ENCODE measurements at places on chromosomes 6 and 20.

DNA sequence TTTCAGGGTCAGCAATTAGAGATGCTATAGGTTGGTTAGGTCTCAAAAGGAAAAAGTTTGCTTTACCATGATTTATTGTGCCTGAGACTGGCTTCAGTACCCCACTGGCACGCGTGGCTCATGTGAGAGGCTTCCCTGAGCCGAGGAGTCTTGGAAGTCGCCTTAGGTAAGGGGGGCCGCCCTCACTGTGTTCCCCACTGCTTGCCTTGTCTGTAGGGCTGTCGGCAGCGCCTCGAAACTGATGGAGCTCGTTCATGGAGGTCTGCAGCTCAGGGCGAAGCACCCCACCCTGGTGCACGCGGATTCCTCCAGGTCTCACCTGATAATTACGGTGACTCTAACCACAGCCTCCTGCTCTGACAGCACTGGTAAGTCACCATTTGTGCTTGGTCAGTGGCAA lies 39.2 kb downstream of the FRMD1 start:
- DNase-seq: no peak

GRCh38 chr6:41600499-41601247 lies 37.6 kb upstream of the MDFI start:
- DNase-seq: no peak

- no peak for DNase-seq
Observed at GRCh38 chr6:83709748-83710050, 798 bp upstream of the SNAP91 start.

- DNase-seq: peak; percentile 68
Observed at GRCh38 chr20:10857352-10858070, 183.7 kb upstream of the JAG1 start.

DNA sequence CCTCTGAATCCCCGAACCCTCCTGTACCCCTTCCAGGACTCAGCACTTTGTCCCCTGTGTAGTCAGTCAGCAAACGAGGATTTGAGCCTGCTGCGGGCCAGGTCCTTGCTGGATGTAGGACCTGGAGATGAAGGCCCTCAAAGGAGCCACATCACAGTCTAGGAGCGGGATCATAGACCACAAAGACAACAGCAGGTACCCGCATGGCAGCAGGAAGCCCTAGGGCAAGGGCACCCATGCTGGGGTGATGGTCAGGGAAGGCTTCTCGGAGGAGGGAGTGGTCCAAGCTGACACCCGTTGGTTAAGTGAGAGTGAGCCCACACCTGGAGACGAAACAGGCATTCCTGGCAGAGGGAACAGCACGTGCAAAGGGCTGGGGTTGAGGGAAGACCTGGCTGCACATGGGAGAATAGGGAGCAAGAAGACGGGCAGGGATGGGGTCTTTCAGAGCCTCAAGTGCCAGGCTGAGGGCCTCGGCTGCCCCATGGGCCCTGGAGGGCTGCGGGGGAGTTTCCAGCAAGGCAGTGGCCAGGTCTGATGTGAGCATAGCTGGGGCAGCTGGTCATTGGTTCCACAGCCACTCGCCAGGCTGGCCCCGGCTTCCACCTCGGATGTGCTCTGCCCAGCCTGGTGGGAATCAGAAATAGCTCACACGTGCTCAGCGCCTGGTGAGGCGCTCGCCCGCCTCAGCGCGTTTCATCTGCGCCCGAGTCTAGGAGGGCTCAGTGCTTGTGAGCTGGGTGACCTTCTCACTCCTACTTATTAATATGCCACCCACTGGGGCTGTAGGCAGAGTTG lies 15.0 kb downstream of the DLGAP4 start:
- DNase-seq: no peak

DNA sequence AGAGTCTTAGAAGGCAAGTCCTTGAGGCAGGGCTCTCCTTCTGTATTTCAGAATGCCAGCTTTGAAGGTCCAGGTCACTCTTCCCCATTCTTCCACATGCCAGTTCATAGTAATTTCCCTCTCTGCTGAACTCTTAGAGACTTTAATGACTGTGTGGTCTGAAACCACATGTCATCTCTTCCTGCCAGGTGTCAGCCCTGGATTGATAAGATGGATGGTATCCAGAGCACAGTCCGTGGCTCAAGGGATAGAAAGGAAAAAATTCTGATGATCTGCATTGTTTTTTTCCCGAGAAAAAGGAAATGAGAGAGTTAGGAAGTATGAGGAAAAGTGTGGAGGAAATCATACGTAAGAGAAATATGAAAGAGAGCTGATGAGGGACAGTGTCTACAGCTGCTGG lies 250.9 kb downstream of the TPBG start:
- DNase-seq: no peak

GRCh38 chr6:35165630-35166071 lies 24.5 kb upstream of the TCP11 start:
- DNase-seq: peak; percentile 70

DNA sequence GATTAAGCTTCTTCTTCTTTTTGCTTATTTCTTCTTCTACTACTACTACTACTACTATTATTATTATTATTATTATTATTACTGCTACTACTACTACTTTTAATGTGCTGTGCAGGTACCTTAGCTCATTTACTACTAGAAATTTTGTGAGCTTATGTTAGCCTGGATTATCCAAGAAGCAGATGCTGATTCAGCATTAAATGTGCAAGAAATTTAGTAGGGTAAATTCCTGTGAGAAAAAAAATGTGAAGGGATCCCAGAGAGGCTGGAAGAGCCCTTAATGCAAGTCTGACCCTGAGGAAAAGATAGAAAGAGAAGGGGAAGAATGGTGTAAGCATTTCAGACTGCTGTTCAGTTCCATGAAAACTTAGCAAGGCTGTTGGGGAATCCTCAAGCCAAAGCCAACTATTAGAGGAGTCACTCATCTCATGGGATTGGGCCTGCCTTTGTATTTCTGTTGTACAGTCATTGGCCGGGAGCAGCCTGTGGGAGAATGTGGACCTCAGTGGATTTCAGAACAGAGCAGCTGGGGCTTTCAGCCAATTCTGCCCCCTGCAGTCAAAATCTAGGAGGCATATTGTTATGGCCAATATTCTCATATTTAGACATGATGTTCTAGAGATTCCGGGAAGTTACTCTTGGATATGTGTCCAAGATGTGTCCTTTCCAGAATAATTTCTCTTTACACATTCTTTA lies 37.2 kb upstream of the TSPYL1 start:
- DNase-seq: no peak

DNA sequence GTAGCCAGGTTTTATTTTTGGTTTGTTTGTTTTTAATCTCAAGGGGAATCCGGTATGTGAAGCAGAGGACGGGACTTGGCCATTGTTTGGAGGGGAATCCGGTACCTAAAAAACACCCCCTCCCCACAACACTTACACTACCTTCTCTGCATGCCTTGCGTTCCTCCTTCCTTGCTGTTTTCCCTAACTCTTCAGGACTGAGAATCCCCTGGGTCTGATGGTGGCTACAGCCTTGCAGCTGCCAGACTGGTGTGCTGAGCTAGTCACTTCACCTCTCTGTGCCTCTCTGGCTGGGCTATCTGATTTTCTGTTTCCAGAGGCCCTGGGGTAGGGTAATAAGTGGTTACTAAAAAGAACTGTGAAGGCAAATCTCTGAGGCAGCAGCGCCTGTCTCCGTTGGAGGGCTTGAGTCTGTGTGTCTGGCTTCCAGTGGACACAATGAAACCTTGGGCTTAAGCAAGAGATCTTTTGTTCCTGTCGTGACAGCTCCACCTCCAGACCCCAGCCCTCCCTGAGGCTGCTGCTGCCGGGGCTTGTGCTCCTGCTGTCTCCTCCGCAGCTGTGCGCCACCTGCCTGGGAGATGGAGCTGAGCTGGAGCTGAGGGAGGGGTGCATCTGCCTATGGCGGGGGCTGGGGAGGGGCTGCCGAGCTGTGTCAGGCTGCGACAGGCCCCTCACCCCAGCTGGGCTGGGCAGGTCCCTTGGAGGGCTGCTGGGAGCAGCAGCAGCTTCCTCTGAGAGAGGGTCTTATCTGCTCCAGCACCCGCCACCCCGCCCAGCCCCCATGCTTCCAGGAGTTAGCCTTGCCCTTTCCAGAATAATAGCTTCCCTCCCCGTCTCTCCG lies 65.8 kb upstream of the CCDC167 start:
- DNase-seq: no peak

- DNase-seq: no peak
Observed at GRCh38 chr6:2797564-2798031, 32.4 kb downstream of the WRNIP1 start.

DNA sequence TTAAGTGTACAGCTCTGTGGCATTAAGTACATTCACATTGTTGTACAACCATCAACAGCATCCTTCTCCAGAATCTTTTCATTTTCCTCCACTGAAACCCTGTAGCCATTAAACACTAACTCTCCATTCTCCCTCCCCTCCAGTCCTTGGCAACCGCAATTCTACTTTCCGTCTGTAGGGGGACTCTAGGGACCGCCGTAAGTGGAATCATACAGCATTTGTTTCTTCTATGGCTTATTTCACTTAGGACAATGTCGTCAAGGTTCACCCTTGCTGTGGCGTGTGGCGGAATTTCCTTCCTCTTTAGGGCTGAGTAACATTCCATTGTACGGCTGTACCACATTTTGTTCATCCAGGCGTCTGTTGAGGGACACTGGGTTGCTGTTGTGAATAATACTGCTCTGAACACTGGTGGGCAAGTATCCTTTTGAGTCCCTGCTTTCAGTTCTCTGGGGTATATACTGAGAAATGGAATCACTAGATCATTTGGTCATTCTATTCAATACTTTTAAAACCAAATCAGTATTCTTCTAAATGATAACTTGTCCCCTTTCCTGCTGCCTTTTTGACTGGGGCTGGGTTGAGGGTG lies 50.7 kb downstream of the PPP1R3G start:
- DNase-seq: no peak

GRCh38 chr20:54454982-54455381 lies 20.4 kb upstream of the DOK5 start:
- no peak for DNase-seq

- DNase-seq: no peak
Observed at GRCh38 chr6:75493400-75494064, at the start of gene FILIP1. FILIP1 (minus strand) TSS chr6:75493800; CDS start chr6:75414972, 78,828 bp downstream.

- DNase-seq: peak; percentile 77
Observed at GRCh38 chr6:154488802-154489437, 21.6 kb downstream of the CNKSR3 start.

DNA sequence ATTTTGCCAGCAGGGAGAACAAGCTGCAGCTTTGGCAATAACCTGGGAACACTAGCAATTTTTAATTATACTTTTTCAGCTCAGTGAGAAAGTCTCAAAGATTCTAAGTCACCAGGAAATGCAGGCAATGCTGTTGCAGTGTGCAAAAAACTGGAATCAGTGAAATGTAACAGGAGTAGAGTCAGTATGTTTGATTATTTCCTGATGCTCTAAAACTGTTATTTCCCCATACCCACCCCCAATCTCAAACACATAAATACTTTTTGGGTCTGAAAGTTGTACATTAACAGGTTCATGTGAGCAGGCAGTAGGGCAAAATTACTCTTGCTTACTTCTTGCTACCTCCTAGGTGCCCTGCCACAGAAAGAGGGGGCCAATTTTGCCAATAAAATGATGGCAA lies 65.4 kb upstream of the BEND6 start:
- no peak for DNase-seq

DNA sequence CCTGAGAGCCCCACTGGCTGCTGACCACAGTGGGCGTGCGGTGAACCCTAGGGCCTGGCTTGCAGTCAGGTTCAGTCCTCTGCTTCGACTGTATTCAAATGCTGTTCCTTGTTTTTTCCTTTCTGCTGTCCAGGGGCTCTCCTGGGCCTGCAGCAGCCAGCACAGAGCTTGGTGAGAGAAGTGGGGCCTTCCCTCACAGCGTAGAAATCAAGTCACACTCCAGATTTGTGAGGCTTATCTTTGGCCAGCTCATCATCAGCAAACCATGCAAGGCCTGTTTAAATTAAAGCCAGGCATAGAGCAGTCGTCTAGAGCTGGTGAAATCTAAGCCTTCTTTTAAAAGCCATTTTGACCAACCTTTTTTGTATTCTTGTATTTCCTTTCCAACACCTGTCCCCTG lies 8.4 kb downstream of the FAM120B start:
- no peak for DNase-seq

GRCh38 chr6:106082735-106083398 lies 3.3 kb upstream of the PRDM1 start:
- DNase-seq: no peak

DNA sequence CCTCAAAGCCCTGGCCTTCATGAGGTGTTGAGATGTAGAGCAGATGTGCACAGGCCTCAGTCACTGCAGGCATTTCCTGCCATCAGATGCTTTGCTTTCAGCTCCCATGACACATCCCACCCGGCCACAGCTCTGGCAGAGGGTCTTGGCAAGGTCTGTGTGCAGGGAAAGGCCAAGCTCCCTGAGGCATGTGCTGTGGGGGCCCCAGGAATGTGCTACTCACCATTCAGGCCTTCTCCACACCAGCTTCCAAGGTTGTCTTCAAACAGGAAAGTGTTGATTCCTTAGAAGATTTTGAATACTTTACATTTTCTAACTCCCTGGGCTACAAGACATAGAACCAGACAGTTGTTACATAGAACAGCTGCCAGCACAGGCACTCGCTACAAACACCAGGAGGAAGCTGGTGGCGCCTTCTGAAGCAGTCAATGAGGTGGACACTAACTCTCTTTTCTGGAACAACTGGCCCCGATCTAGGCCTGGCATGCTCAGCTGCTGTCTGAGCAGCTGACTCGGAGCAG lies 27.8 kb downstream of the CASS4 start:
- DNase-seq: peak; percentile 39

DNA sequence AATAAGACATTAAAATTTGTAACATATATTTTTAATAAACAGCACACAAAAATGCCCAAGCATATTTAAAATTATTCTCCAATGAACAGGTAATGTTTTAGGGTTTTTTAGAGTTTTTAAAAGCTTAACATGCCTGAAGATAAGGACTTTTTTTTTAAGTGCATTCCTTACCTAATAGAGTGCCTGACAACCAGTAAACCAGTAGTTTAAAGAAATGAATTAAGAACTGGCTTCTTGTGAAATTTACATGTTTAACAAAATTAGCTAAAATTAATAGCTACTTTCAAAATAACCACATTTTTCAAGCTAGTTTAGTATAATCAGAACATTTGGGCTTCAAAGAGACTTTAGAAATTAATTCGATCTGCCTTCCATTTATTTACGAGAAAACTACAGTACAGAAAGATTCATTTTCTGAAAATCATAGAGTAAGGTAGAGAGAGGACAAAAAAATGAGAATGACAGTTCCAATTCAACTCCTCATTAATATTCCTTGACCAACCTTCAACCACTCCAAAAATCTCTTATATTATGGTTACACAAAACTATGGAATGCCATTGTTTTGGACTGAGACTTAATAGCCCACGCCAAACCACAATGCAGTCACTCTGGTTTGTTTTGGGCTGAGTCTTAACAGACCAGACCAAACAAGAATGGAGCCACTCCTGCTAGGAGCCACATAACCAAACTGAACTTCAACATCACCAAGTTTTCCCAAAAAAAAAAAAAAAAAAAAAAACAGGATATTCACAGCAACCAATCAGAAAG lies 5.7 kb upstream of the PLN start:
- no peak for DNase-seq

DNA sequence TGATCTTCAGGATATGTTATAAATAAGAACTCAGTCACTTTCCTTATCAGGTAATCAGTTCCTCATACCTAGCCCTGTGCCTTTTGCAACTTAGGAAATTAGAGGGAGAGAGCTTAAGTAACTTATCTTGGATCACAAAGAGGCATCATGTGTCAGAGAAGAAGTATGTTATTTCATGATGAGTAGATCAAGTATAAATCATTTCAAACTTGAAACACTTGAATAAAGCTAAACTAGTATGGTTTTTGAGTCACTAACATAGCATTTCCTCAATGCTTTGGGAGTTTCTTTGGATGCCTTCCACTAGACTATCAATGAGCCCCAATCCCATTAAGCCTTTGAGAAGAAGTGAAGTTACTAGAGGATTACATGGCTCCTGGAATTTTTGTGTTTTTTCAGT lies 102.6 kb upstream of the TNFAIP3 start:
- no peak for DNase-seq

Data from left lobe of liver (tissue), 2 donors.